T-helper 17 cell (primary cell): ENCODE measurements at places on chromosomes 1 and 21. TPM values are rescaled to one million over a fixed set of nuclear protein-coding genes. Genes with fewer than 3 reads are reported as not detected.

RPTN gene
- total RNA-seq, result not detected

XCL2 gene
- total RNA-seq, result not detected

DNA sequence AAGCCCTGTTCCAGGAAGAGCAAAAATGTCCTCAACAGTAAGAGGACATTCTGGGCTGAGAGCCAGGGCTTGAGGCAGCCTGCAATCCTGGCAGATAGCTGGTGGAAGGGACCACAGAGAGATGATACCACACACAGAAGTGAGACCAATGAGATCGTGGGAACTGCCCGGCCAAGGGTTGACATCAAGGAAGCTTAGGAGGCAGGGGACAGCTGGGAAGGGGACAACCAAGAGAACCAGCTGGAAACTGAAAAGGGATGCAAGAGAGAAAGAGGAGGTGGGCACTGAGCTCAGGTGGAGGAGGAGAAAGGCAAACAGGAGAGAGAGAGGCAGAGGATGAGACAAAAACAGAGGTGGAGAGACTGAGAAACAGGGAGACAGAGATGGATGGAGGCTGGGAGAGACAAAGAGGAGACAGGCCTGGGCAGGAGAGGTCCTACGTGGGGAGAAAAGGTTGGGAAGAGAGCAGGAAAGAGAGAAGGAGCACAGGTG is 9.2 kb downstream of the PDZK1IP1 start:
- H3K4me3 ChIP-seq, result no peak overlapping the region
- DNase-seq, result no peak
- peaks cover 66% of the 10 kb centered on the region for H3K27me3 ChIP-seq
- no peak overlapping the region for H3K27ac ChIP-seq

DNA sequence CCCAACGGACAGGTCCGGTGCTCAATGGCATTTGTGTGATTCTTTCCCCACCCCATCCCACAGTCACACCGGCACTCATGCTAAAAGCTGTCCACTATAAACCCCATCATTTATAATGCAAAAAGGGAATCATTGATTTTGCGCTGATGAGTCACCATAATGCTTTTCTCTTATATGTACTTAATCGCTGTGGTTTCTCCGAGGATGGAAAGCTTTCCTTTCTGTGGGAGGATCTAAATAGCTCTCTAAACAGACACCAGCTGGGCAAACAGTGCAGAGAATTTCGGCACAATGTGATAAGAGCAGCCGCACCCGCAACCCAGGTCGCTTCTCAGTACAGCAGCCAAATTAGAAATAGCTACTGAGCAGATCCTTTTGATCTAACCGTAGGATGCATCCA is 85.6 kb downstream of the SETD4 start:
- peaks cover 52% of the 10 kb centered on the region for H3K27me3 ChIP-seq
- H3K4me3 ChIP-seq, result no peak overlapping the region
- H3K4me1 ChIP-seq, result no peaks in the 10 kb centered on the region
- DNase-seq, result no peak
- no peak overlapping the region for H3K27ac ChIP-seq

- peaks cover 23% of the 10 kb centered on the region for H3K27me3 ChIP-seq
- no peak overlapping the region for H3K27ac ChIP-seq
- no peaks in the 10 kb centered on the region for H3K4me1 ChIP-seq
- H3K4me3 ChIP-seq, result no peak overlapping the region
- H3K36me3 ChIP-seq, result no peaks in the 10 kb centered on the region
- no peak for DNase-seq
These were observed 587.1 kb downstream of the LMO4 start for GRCh38 chr1:87915771-87916170.

DNA sequence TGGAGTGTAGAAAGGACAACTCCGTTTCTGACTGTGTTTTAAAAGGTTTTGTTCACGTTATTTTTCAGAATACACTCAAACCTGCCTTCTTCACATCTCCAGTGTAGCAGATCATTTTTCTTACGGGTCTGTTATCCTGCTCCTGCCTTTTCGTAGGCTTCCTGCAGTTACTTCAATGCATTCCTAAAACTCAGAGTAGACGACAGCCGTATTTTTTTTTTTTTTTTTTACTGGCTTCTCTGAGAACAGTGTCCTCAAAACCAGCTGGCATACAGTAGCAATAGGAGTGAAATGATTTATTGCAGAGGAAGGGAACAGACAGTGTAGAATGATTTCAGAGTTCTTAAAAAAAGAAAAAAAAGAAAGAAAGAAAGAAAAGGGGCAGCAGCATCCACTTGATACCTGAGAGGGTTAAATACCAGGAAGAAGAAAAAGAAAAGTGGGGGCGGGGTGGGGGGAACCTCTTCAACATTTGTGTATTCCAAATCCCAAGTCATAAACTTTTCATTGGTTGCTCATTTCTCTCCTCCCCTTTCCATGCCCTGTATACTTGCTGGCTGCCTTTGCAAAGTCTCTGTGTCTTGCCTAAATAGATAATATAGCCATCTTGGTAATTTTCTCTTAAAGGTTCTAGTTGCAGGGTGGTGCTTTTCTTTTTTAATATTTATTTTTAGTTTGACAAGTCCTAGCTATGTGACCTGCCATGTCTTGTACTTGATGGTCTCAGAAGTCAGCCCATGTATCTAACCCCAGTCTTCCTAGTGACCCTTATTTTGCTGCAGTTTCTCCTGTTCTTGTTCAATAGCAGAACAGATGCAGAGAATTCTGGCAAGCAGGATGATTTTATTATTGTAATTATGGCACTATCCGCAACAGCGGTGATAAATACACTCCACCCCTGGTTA is 2.8 kb downstream of the TGFB2 start:
- H3K27ac ChIP-seq, result no peak overlapping the region
- H3K36me3 ChIP-seq, result no peaks in the 10 kb centered on the region
- DNase-seq, result no peak
- H3K4me3 ChIP-seq, result peak overlapping the region; percentile 31

GRCh38 chr21:39874759-39875158 is 7.5 kb downstream of the PCP4 start:
- H3K27ac ChIP-seq, result no peak overlapping the region
- H3K36me3 ChIP-seq, result no peaks in the 10 kb centered on the region
- no peak for DNase-seq

GRCh38 chr1:53549781-53550180 is 90.6 kb downstream of the DMRTB1 start:
- H3K4me3 ChIP-seq, result no peak overlapping the region
- peaks cover 4% of the 10 kb centered on the region for H3K36me3 ChIP-seq
- DNase-seq, result no peak
- peaks cover 34% of the 10 kb centered on the region for H3K27me3 ChIP-seq

- no peaks in the 10 kb centered on the region for H3K36me3 ChIP-seq
- no peak overlapping the region for H3K4me3 ChIP-seq
- no peaks in the 10 kb centered on the region for H3K27me3 ChIP-seq
These were observed 139.1 kb upstream of the CHRM3 start for GRCh38 chr1:239247285-239247684.

DNA sequence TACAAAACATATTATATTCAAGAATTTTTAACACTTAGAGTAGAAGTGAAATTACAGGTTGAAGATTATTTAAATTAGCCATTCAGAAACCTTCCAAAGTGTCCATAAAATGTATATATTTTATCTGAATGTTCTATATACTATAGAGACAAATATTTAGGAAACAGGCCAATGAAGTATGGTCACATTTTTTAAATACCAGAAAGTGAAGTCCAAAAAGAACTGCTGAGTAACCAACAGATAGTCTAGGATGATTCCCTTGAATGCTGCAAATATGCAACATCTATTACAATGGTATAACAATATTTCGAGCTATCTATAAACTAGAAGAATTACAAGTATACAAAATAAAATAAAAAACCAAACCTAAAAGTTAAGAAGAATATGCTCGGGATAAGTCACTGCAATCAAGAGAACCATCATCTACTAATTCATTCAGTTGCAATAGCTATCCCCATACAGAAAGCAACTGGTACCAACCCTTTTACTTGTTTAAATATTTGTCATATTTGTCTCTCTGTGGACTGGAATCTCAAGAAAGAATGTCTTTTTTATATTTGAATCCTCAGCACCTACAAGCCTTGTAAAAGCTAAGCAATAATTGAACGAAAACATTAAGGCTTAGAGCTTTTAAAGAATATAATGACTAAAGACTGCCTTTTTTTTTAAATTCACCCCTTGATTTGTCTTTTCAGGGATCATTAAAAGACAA is 8.1 kb downstream of the ODF2L start:
- peaks cover 30% of the 10 kb centered on the region for H3K4me1 ChIP-seq
- no peaks in the 10 kb centered on the region for H3K36me3 ChIP-seq
- no peak overlapping the region for H3K4me3 ChIP-seq
- DNase-seq, result no peak
- H3K27me3 ChIP-seq, result no peaks in the 10 kb centered on the region
